ENCODE measurements at places on chromosomes 6 and 20. TPM values are rescaled to one million over a fixed set of nuclear protein-coding genes. Genes with fewer than 3 reads are reported as not detected.

DNA sequence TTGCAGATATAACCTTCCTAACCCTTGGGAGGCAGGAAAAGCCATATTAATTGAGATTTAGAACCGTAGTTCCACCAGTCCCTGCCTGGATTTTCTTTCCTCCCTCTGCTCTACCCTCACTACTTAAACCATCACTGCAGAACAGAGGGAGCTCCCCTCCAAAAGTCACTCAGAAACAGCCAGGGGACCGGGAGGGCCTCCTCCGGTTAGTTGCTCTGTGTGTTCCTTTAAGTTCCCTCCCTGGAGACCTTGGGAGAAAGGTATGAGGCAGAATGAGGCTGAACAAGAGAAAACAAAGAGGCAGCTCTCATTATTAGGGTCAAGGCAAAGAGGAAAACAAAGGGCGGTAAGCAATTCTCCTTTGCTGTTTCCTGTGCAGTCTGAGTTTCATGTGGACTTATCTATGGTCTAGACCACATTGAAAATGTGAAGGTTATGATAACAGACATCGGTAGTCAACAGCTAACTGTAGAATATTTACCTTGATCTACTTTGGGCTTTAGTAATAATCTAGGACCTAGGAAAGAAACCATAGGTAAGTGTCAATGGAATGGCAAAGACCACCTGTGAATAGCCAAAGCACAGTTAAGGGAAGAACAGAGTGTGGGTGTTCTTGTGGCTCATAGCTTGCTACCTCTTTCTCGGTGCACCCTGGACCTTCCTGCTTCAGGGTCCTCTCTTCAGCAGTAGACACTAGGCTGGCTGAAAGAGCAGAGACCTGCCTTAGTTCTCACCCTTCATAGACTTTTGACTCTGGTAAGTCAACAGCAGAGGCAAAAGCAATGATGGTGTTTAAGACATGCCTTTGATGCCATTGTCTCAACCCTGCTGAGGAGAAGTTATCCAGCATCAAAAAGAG, 250.9 kb upstream of the CITED2 start:
- no peak for ATAC-seq

- ATAC-seq, result no peak
These were observed 1030.6 kb downstream of the KIF16B start for GRCh38 chr20:15542655-15543054.

DNA sequence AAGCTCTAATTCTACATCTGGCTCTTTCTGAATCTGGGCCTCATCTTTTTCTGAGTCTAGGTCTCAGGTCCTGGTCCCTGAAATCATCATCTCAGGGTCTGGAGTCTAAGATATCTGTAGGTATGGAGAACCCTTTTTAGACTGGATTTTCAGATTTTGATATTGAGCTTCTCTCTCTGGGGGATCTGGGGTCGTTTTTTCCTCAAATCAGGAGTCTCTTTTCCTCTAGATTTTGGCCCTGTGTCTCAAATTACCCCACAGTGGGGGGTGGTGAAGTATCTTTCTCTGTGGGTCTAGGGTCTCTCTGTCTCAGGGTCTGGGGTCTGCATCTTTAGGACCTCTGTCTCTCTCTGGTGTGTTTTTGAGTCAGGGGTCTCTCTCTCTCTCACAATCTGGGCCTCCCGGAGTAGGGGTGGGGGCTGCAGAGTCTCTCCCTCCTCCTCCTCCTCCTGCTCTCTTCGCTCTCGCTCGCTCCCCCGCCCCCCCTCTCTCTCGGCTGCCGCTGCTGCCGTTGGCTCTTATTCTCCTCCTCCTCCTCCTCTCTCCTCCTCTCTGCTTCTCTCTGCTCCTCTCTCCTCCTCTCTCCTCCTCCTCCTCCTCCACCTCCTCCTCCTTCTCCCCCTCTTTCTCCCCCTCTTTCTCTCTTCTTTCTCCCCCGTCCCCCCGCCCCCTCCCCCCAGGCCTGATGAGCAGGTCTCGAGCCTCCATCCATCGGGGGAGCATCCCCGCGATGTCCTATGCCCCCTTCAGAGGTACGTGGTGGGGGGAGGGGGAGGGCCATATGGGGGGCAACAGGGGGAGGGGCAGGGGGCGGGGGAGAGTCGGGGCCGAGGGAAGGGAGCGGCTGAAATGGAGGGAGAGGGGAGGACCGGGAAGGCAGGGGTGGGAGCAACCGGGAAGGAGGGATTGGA, at the start of gene SYNGAP1:
Gene SYNGAP1 (plus strand): TSS at position 486 of the 911 bp plus-strand sequence. CDS start 200 bp downstream, at position 686.
- ATAC-seq, result no peak

DNA sequence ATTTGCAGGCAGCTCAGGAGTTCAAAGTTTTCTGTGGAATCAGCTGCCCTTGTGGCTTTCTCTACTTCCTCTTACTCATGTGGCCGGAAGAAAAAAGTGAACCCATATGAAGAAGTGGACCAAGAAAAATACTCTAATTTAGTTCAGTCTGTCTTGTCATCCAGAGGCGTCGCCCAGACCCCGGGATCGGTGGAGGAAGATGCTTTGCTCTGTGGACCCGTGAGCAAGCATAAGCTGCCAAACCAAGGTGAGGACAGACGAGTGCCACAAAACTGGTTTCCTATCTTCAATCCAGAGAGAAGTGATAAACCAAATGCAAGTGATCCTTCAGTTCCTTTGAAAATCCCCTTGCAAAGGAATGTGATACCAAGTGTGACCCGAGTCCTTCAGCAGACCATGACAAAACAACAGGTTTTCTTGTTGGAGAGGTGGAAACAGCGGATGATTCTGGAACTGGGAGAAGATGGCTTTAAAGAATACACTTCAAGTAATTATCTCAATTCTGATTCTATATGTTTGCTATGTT, 1.1 kb downstream of the MGME1 start:
- no peak for ATAC-seq

- no peak for ATAC-seq
These were observed 9.2 kb upstream of the TBX18 start for GRCh38 chr6:84773431-84774156.

DNA sequence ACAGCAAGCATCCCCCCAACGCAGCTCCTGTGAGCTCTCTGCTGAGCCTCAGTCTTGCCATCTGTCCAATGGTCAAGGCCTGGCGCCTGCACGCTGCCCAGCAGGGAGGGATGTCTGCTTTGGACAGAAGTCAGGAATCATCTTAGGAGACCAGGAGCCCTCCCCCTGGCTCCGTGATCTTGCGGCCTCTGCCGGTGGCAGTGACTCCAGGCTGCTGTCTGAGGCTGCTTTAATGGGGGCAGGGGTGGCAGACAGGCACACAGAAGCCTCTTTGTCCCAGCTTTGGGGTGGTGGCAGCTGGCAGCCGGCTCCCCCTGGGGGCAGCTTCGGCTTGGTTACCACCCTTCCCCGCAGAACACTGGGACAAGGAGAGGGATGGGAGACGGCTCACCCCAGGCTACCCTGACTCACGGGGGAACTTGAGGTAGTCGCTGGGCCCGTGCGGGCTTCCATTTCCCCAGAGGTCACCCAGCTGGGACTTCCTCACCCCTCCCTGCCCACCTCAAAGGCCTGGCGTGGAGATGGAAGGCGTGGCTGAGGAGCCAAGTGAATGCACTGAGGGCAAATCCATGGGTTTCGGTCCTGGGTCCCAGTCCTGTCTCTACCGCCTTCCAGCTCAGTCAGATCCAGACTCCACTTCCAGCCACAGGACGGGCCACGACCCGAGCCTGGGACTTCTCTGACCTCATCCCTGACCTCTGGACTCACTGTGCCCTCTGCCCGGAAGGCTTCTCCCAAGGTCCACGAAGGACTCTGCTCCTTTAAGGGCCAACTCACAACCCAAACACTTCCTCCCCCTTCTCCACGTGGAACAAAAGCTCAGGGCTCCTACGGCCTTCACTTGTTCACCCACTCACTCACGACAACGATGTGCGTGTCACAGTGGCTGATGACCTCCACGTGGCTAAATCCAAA, 14.8 kb downstream of the PEDS1 start:
- ATAC-seq, result no peak

DNA sequence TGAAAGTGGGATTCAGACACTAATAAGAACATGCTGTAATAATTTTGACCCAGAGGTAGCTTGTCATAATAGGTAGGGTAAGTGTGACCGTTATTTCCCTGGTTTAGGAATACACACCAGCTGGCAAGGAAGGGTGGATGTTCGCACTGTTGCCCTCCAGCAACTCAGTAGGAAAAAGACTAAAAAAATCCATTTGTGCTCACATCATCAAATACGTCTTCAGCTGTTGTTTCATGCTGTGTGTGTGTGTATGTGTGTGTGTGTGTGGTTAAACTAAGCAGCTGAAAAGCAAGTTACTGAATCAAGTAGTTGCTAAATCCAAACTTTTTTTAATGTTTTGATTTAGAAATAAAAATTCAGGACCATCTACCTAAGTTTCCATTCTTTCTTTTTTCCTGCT, 218.7 kb downstream of the TRDN start:
- ATAC-seq, result no peak

GRCh38 chr6:154522576-154522975, 12.1 kb upstream of the CNKSR3 start:
- no peak for ATAC-seq

DNA sequence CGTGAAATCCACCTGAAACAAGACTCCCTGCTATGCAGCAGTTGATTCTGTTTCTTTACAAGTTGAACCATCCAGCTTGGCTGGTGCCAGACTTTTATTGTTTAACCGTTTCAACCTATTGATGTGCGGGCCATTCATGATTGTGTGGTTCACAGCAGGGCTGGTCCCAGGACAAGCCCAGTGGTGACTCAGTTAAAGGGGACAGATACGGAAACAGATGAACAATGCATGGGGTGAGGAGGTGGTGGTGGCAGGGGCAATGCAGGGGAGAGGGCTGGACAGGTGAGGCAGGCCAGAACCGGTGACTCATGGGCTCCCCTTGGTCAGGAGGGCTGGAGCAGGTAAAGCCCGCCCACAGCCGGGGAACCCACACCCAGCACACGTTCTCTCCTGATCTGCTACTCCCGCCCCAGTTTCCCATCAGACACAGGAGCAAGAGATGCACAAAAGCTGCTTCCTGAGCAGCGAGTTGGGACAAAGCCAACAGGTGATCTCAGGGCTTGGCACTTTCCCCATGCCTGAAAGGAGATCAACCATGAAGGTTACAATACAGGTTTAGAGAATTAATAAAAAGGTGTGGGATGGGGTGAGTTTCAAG, 232.2 kb downstream of the LY86 start:
- ATAC-seq, result no peak

- ATAC-seq, result peak; percentile 91
These were observed 370.1 kb downstream of the ADGRB3 start for GRCh38 chr6:69005199-69005598.

GRCh38 chr20:46277602-46278001, 30.7 kb downstream of the CDH22 start:
- no peak for ATAC-seq

DNA sequence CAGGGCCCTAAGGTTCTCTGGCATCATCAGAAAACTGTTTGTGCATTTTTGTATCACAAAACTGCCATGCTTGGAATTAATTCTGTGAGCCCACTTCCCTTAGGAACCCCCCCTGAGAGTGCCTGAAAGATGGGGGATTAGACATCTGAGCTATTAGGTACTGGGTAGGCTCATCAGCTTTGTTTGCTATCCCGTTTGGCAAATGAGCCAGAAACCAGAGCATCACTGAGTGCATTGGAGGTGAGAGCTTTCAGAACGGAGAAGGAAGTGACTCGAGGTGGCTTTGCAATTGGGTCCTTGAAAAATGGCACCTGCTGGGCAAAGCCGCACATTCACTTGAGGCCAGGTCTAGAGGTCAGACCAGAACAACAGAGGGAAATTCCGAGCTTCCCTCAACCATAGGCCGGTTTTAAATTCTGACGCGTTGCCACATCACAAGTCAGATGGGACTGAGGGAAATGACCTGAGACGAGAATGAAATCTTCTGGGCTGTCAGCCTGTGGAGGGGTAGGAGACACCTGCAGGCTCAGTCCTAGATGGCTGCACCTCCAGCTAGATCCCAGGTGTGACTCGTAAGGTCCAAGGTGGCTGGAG, 8.4 kb upstream of the GLP1R start:
- no peak for ATAC-seq

- no peak for ATAC-seq
These were observed 73.2 kb downstream of the TRERF1 start for GRCh38 chr6:42378536-42378935.

DNA sequence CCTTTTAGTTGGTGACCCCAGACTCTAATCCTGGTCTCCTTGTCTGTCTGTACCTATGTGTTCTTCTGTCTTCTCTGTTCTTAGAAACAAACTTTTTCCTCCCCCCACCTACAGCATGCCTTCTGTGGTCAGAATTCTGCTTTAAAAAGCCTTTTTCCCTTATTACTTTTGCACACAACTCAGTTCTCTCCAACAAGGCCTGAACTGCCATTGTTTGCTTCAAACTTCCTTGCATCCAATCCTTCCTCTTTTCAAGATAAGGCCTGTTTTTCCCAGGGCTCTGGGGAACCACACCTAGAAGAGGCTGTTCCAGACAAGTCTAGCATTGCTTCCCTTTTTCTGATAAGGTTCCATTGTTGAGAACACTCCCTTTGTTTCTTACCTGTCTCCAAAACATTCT, 22.2 kb upstream of the NCOA3 start:
- no peak for ATAC-seq

GRCh38 chr20:60213126-60213893, 255.1 kb downstream of the CDH26 start:
- no peak for ATAC-seq

GRCh38 chr6:96246563-96246962, 230.8 kb downstream of the FUT9 start:
- no peak for ATAC-seq

DNA sequence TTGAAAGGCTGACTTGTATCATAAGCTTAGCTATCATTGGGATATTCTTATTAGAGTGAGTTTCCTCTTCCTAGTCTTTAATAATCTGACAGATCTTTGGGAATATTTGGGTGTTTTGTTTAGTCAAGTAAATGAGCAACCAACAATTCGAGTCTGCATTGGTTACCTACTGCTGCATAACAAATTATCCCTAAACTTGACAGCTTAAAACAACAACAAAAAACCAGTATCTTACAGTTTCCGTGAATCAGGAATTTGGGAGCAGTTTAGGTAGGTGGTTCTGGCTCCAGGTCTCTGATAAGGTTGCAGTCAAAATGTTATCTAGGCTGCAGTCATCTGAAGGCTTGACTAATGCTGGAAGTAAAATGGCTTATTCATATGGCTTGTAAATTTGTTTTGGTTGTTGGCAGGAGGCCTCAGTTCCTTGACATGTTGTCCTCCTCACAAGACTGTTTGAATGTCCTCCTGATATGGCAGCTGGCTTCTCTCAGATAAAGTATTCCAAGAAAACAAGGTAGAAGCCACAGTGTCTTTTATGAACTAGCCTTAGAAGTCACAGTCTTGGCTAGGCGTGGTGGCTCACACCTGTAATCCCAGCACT, 7.2 kb downstream of the GTF3C6 start:
- no peak for ATAC-seq

Gene ARMC2
- 2.9 TPM for total RNA-seq

Gene CRISP3
- not detected for total RNA-seq

Gene IP6K3
- not detected for total RNA-seq

Gene DLK2
- total RNA-seq, result 2.8 TPM

Gene HSPA1L
- total RNA-seq, result 2.9 TPM

Gene RAB44
- 0.11 TPM for total RNA-seq
